Stimulated activated CD8-positive, alpha-beta memory T cell treated with anti-CD3 and anti-CD28 coated beads, Interleukin-4, amount 100 ng/mL, for 4 hours (primary cell): ENCODE measurements at places on chromosomes 1 and 21.

DNA sequence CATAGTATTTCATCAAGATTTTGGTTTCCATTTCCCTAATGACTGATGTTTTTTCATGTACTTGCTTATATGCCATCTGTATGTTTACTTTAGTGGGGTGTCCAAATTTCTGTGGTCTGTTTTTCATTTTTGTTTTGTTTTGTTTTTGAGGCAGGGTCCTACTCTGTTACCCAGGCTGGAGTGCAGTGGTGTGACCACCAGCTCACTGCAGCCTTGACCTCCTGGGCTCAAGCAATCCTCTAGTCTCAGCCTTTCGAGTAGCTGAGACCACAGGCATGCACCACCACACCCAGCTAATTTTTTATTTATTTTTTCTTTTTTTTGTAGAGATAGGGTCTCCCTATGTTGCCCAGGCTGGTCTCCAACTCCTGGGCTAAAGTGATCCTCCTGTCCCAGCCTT is 378.0 kb upstream of the VAMP3 start:
- DNase-seq, result no peak

DNA sequence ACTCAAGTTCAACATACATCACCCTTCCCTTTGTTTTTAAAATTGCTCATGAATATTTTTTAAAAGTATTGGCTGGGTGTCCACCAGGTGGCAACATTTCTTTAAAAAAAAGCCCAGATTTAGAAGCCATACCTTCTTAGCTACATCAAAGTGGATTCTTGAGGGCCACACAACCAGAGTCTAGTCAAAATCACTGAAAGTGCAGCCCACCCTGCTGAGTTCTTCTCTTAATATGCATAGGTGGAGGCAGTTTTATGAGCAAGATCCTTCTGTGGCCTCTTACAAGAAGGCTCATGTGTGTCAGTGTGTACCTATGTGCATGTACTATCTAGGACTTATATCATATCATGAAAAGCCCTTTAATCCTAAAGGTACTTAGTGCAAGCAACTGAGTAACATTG is 16.9 kb upstream of the GNG12 start:
- no peak for DNase-seq

GRCh38 chr1:179753061-179753460 is 10.0 kb downstream of the FAM163A start:
- no peak for DNase-seq

DNA sequence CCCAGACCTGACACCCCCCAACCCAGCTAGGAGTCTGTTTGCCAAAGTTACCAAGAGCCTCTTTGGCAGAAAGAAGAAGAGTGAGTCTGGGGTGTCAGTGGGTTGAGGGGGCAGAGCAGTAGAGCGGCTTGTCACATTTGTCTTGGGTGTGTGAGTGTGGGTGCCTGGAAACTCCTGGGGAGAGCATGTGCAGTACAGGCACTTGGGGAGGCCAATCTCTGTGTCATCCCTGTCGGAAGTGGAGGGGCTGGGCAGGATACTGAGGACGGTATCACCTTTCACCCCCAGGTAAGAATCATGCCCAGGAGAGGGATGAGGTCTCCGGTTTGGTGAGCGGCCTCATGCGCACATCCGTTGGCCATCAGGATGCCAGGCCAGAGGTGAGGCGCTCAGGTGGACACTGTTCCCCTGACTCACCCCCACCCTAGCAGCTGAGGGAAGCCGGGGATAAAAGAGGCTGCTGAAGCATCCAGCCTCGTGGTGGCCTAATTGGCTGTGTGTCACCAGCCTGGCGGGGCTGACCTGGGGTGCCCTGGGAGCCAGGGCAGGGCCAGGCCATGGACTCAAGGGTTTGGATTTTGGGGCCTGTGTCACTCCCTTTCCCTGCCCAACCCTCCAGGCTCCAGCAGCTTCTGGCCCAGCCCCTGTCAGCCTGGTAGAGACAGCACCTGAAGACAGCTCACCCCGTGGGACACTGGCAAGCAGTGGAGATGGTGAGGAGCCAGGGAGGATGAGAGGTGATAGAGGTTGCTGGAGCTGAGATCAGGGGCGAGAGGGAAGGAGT is 3.3 kb downstream of the PLK3 start:
- DNase-seq, result no peak

GRCh38 chr1:43763497-43763973 is 56.2 kb downstream of the ST3GAL3 start:
- DNase-seq, result peak; percentile 14

DNA sequence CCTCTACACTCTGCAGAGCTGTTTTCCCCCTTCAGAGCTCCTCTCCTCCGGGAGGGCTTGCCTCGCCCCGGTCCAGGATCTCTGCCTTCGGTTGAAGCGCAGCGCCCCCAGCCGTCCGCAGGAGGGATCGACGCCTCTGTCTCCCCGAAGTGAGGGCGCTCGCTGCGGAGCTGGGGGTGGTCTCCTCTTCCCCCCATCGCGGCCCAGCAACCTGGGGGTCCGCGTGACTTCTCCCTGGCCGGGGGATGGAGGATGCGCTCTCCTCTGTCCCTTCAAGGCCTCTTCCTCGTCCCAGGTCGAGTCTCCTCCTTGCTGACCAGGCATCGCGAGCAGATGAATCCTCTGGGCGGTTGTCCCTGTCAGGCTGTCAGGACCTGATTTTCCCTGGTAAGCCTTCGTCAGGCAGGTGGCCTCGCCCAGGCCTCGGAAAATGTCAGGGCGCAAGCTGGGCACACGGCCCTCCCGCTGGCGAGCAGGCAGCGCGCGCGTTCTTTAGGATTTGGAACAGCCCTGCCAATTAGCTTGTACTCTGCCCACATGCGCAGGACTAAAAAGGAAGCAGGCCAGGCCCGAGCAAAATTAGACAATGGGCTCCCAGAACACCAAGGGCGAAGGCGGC is 90.5 kb downstream of the EDEM3 start:
- no peak for DNase-seq

DNA sequence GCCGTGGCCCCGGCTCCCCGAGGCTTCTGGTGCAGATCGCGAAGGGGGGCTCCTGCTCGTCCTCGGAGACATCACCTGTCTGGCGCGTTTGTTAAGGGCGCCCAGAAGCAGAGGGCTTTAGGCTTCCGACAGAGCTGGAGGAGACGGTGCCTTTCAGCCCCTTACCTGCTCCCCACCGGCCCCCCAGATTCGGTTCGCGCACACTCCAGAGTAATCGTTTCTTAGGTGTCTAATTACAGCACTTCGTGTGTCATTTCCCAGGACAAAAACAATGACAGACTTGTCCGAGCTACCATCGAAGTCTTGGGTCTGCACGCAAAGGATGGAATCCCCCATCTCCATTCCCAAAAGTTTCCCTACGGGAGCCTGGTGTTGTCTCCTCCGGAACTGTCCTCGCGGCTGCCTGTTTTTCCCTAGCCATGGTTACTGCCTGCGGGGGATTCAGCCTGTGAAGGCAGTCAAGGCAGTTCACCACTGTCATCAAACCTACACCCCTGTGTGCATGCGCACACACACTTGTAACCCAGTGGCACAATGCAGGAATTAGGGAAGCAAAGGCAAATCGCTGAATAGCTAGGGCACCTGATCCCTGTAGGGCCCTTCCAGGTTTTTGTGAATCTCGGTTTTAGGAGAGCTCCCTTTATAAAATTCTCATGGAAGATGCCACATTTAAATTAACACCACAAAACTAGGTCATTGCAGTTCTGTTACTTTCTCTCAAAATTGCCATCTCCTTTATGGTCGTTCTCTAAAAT is 738 bp upstream of the CDC42BPA start:
- no peak for DNase-seq

- DNase-seq, result no peak
Observed at GRCh38 chr1:223223091-223223995, 80.3 kb upstream of the TLR5 start.

DNA sequence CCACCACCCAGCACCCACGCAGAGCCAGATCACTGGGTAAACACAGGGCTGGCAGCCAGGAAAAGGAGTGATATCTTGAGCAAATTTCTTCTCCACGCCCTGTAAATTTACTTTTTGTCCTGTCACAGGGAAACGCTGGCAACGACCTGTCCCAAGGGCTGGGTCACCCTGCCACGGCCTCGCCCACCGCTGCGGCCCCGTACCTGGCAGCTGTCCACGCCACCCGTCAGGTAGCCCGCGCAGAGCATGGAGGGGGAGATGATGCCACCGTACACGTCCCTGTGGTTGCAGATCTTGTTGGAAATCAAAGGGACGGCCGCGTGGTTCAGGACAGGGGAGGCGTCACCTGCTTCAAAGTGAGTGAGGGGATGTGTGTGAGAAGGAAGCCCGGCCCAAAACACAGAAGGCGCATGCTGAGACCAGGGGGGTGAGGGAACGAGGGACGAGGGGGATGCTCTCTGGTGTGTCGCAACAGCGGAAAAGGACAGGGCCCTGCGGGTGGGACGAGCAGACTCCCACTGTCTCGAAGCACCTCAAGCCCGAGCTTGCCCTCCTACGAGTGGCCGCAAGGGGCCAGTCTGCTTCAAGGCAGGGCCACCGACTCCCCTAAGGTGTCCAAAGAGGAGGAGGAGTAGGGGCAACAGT is 10.1 kb upstream of the TFF1 start:
- no peak for DNase-seq

GRCh38 chr21:17794518-17795145 is 24.5 kb downstream of the C21orf91 start:
- no peak for DNase-seq

- no peak for DNase-seq
Observed at GRCh38 chr1:204286831-204287421, 72.8 kb downstream of the PLEKHA6 start.

GRCh38 chr1:62356257-62356835 is 37.1 kb upstream of the KANK4 start:
- no peak for DNase-seq

GRCh38 chr1:63903947-63904610 is 130.3 kb downstream of the ROR1 start:
- no peak for DNase-seq

DNA sequence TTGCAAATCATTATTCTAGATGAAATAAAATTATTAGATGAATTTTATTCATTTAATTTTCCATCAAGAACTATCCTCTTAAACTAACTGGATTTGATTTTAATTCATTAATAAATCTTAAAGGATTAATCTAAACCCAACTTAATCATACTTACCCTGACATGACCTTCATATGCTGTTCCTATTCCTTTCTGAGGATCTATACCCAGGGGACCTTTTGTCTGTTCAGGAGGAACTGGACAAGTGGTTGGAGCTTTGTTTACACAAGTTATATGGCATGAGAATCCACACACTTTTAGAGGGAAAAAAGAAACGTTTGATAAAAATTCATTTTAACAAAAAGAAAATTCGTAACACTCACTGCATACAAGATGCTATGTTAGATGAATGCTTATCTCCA is 95.2 kb downstream of the COQ8A start:
- DNase-seq, result no peak

DNA sequence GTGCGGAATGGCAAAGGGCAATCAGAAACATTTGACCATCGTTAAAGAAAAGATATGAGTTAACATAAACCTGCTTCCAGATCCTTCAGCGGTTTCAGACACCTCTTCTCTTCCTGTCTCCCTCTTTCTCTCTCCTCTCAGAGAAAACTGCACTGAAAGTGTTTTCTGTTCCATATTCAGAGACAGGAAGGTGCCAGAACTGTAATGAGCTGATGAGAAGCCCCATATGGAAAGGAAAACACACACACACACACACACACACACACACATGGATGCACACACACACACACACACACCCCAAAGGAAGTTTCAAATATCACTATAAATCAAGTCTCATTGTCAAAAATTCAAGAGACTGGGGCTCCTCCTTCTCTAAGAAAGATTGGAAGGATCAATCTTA is 515.5 kb downstream of the NUF2 start:
- DNase-seq, result no peak

- DNase-seq, result no peak
Observed at GRCh38 chr1:187862506-187862905, 1033.8 kb downstream of the PLA2G4A start.

GRCh38 chr1:42937836-42938644 is 20.6 kb downstream of the SLC2A1 start:
- DNase-seq, result no peak

DNA sequence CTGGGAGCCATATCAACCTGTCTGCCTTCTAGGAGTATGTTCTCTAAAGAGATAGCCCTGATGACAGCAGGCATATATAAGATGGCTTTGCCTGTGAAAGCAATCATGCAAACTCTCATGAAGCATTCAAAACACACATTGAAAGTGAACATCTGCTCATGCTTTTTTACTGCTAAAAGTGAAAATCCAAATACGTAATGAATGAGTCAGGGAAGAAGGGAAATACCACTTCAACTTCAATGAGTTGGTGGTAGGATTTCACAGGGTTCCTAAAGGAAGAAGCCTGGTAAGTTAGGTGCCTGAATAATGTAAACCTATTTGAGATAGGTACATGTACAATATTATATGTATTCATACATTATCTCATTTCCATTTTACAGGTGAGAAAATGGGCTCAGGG is 50.5 kb upstream of the SLFNL1 start:
- DNase-seq, result no peak

GRCh38 chr1:23099171-23099536 is 69.5 kb downstream of the LUZP1 start:
- DNase-seq, result no peak

DNA sequence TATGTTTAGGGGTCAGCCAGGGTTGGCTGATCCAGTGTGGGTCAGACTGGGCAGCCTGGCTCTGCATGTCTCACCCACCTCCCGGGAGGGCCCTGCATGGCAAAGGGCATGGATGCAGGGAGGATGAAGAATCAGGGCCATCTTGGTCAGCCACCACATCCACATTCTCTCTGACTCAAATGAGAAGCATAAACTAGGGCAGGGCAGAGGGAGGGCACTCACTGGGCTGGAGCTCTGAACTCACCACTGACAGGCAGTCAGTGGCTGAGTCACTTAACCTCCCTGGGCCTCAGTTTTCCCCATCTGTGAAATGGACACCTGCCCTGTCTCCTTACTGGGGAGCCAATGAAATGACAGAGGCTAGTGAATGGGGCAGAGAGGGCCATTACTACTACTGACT is 4.3 kb upstream of the CELA2A start:
- no peak for DNase-seq

DNA sequence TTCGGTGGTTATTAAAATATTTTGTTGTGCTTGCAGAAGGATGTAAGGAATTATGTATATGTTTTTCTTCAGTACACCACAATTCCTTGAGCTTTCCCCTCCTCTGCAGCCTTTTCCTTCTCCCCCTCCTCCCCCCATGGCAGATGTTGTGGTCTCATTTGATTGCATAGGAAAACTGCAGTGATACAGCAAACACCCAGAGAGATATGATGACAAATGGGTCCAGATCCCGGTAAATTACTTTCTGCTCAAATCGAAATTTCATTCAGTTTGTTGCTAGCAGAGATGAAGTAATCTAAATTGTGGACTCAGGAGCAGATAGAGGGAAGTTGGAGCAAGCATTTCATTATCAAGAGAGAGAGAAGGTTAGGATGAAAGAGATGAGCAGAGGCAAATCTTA is 9.9 kb downstream of the LMO4 start:
- no peak for DNase-seq

DNA sequence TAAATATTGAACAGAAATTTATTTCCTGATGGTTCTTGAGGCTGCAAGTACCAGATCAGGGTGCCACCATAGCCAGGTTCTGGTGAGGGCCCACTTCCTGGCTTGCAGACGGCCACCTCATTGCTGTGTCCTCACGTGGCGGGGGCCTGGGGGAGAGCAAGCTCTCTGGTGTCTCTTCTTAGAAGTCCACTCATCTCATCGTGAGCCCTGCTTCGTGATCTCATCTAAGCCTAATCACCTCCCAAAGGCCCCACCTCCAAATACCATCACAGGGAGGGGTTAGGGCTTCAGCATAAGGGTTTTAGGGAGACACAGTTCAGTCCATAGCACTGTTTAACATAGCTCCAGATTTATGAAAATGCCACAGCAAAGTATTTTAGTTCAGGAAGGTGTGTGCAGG is 119.7 kb downstream of the PRDM2 start:
- DNase-seq, result no peak
